ENCODE measurements at places on chromosomes 4 and X.

GRCh38 chr4:184282251-184282713 lies 64.6 kb upstream of the ENPP6 start:
- peak; percentile 80 for DNase-seq

GRCh38 chrX:29461039-29461438 lies 754.3 kb upstream of the MAGEB2 start:
- DNase-seq: no peak

GRCh38 chr4:17316566-17316965 lies 195.3 kb downstream of the QDPR start:
- DNase-seq: no peak

DNA sequence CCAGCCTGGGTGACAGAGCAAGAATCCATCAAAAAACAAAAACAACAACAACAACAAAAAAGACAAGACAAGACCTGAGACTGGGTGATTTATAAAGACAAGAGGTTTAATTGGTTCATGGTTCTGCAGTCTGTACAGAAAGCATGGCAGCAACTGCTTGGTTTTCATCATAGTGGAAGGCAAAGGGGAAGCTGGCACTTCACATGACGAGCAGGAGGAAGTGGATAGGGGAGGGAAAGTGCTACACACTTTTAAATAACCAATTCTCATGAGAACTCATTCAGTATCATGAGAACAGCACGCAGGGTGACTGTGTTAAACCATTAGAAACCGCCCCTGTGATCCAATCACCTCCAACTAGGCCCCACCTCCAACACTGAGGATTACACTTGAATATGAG lies 28.4 kb upstream of the SLC10A7 start:
- no peak for DNase-seq

- DNase-seq: no peak
Observed at GRCh38 chrX:138986235-138986634, 274.7 kb upstream of the FGF13 start.

GRCh38 chrX:136712650-136713310 lies 64.8 kb downstream of the CD40LG start:
- no peak for DNase-seq

- DNase-seq: no peak
Observed at GRCh38 chrX:132214518-132214917, 4.7 kb downstream of the RAP2C start.

DNA sequence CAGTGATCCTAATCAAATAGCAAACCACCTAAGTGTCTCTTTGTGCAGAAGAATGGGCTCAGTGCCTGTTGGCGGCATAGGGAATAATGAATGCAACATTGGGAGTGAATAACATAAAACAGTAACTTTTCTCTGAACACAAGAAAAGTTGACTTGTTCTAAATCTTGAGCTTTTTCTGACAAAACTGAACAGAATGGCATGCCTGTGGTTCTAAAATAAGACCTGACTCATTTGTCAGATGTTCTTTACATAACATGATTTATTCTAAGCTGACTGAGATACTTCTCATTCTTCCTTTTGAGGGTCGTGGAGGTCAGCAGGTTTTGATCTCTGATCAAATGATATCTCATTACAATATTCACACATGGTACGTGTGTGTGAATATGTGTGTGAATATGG lies 165.4 kb upstream of the WDR1 start:
- DNase-seq: no peak

- no peak for DNase-seq
Observed at GRCh38 chrX:85419293-85419692, 39.8 kb upstream of the POF1B start.

DNA sequence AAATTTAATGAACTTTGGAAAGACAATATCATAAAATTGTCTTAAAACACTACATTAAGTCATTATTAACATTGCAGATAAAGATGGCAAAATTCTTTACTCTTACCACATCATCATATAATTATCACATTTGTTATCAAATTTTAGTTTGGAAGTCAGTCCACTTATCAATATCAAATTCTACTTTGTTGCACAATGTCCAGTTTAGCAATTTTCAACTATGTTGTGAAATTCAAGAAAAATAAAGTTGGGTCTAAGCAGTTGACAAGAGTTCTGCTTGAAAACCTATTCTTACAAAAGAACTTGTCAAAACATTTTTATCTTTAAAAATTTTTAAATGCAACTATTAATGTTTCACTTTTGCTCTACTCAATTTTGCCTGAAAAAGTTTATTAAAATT lies 44.7 kb upstream of the TET2 start:
- no peak for DNase-seq

DNA sequence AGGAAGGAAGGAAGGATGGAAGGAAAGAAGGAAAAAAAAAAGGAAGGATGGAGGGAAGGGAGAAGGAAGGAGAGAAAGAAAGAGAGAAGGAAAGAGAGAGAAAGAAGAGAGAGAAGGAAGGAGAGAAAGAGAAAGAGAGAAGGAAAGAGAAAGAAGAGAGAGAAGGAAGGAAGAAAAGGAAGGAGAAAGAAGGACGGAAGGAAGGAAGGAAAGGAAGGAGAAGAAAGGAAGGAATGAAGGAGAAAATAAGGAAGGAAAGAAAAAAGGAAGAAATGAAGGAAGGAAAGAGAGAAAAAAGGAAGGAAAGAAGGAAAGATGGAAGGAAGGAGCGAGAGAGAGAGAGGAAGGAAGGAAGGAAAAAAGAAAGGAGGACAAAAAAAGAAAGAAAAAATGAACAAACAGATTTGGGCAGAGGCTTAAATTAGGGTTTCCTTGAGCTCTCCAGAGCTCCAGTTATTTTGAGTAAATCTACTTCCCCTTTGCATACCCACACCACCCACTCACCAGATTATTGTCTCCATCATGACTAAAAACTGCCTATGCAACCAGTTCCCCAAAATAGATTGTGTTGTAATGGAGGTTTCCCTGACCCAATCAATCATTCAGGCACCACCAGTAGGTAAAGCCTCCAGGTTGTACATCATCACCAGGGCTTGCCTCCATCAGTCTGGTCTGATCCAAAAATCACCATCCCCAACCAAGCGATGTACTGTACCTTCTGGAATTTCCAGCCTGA lies 1722.9 kb upstream of the PCDH10 start:
- peak; percentile 13 for DNase-seq

- DNase-seq: no peak
Observed at GRCh38 chrX:97229318-97229717, 345.6 kb downstream of the RPA4 start.

DNA sequence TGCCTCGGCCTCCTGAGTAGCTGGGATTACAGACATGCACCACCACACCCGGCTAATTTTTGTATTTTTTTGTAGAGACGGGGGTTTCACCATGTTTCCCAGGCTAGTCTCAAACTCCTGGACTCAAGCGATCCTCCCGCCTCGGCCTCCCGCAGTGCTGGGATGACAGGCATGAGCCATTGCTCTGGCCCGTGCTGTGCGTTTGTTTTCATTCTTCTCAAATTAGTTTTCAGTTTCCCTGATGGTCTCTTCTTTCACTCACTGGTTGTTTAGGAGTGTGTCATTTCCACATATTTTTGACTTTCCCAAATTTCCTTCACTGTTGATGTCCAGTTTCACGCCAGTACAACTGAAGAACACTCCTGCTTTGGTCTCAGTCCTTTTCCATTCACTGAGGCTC lies 31.8 kb downstream of the SH3TC1 start:
- no peak for DNase-seq

GRCh38 chr4:146191766-146192458 lies 16.4 kb downstream of the LSM6 start:
- DNase-seq: no peak

DNA sequence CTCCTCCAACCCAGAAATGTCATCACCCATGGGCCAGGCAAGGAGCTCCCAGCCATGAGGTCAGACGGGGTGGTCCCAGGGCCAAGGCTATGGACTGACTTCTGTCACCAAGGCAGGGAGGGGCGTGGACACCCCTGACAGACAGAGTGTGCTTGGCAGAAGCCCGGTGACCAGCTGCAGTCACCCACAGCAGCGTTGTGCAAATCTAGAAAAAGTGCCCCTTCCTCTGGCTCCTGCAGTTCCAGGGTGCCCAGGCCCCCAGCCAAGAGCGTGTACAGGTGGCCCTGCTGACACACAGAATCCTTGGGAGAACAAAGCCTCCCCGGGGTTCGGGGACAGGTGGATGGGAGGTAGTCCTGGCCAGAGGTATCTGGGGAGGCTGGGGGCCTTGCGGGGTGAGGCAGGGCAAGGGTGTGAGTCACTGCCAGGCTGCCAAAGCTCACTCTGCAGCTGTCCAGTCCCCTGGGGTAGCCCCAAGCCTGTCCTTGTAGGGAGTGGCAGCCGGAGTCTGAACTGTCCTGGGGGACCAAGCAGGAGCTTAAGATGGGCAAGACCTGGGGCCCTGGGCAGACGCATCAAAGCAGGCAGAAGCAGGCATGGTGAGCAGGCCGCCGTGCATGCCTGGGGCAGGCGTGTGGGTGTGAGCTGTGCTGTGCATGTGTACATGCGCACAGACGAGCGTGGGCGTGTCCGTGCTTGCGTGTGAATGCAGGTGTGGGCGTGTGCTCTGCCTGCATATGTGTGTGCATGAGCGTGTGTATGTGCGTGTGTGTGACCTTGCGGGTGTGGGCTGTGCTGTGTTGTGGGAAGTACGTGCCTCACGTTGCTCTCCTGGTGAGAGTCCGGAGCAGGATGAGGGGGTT lies 3.3 kb downstream of the MYL5 start:
- DNase-seq: no peak

GRCh38 chr4:89800012-89800516 lies 36.9 kb downstream of the SNCA start:
- DNase-seq: no peak

All from GM12878 (cell line).